Glomerular endothelial cell (primary cell): ENCODE measurements at places on chromosomes 6 and 20.

GRCh38 chr6:12007473-12007872 lies 4.6 kb upstream of the HIVEP1 start:
- DNase-seq: no peak

DNA sequence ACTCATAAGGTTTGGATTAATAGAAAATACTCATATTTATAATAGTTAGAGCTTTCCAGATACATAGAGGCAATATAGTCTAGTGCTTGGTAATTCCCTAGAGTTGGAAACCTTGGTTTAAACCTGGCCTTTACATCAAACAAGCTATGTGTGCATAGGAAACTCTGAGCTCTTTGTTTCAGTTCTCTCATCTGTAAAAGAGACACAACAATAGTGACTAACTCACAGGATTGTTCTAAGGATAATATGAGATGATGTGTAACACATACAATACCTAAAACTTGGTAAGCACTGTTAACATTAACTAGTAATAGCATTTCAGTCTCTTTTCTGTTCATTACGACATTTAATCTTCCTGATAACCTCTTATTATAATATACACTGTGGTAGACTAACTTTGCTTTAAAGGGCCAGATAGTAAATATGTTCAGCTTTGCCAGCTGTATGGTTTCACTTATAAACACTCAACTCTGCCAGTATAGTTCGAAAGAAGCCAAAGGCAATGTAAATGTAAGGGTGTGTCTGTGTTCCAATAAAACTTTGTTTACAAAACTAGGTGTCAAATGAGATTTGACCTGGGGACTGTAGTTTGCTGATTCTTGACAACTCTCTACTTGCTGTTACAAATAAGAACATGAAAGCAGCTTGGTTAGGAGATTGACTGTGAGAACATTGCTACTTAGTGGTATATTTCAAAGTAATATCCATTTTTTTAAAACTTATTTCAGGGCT lies 370.6 kb upstream of the FLRT3 start:
- DNase-seq: no peak

- no peak for DNase-seq
Measured at GRCh38 chr6:162074641-162075275, 652.8 kb downstream of the PRKN start.

- DNase-seq: no peak
Measured at GRCh38 chr6:15823838-15824414, 161.1 kb upstream of the DTNBP1 start.

DNA sequence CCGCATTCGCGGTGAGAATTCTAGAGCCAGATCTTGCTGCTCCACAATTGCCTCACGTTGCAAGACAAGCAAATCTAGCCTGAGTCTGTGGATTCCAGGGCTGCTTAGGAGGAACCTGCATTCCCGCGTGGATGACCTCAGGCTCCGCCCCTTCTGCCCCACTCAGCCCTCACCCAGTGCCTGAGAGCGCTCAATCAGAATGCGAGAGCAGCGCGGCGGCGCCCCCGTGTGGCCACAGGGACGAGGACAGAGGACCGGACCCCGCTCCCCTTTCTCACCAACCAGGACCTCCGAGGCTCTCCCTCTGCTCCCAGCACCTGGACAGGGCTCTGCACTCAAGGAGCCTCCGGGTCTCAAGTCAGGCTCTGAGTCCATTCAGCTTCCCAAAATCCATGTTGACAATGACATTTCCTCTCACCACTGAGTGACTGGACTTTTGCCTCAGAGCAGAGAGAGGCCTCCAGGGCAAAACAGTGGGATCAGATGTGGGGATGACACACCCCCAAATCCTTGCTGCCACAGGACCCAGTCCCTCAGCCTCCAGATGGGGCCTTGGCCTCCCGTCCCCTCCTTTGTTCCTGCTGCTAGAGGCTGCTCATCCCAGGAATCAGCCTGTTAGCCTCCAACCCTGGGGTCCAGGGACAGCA lies 52.0 kb downstream of the RPP21 start:
- DNase-seq: no peak

- no peak for DNase-seq
Measured at GRCh38 chr6:169093066-169093723, 160.5 kb downstream of the THBS2 start.

GRCh38 chr20:37524859-37525708 lies 2.6 kb downstream of the BLCAP start:
- DNase-seq: no peak

- no peak for DNase-seq
Measured at GRCh38 chr20:44856856-44857448, 28.6 kb upstream of the YWHAB start.

GRCh38 chr6:137581019-137581707 lies 87.0 kb upstream of the OLIG3 start:
- DNase-seq: no peak

- peak; percentile 37 for DNase-seq
Measured at GRCh38 chr20:18224968-18225568, 63.3 kb upstream of the ZNF133 start.

DNA sequence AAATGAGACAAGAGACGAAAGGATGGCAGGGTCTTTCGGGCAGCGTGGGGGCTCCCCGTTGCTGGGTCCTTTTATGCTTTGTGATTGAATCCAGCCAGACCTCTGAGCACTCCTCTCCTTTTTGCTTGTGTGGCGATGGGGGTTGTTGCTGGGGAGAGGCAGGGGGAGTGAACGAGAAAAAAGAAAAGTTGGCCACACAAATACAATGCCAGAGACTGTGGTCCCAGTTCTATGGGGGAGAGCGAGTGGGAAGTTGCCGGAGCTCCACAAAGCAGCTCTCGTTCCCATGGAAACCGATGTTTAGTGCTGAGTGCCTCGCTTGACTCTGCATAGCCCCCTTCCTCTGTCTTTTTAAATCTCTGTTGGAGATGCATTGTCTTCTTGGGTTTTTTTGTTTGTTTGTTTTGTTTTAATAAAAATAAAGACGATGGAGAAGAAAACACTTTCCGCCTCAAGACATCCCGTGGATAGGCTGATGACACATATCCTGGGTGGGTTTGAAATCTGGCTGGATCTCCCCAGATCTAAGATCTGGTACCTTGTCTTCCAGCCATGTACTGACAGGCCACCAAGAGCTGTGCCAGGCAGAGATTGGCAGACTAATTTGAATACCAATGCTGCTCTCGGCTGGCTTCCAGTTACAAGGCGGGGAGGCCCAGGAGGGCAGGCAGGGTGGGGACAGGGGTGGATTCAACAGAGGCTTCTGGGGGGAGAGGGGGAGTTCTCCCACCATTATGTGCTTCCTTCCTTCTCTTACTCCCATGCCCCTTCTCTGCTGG lies 529.3 kb downstream of the QKI start:
- DNase-seq: no peak

GRCh38 chr6:152669895-152670294 lies 27.8 kb upstream of the MYCT1 start:
- DNase-seq: no peak

DNA sequence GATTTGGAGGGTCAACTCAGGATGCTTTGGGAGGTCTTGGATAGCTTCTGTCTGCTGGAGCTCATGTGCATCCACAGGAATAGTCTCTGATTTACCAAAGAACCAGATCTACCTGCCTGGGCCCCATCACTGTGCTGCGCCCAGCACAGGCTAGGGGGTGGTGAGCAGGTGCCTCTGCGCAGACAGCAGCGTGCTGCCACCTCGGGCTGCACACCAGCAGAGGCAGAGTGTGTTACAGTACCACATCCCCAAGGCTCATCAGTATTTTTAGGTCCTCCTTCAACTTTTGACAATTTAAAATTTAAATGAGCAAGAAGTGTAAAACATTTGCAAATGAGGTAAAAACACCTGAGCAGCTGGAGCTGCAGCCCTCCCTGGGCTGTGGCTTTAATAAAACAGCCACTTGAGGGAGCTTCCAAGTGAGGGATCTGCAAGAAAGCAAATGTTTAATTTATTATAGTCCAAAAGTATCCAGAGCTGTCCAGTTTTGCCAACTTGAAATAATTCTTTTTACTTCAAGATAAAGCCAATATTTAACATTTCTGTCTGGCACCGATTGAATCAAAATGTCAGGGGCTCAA lies 324.9 kb downstream of the ZFAND3 start:
- no peak for DNase-seq

- DNase-seq: no peak
Measured at GRCh38 chr6:35415065-35415891, 36.9 kb upstream of the FANCE start.

DNA sequence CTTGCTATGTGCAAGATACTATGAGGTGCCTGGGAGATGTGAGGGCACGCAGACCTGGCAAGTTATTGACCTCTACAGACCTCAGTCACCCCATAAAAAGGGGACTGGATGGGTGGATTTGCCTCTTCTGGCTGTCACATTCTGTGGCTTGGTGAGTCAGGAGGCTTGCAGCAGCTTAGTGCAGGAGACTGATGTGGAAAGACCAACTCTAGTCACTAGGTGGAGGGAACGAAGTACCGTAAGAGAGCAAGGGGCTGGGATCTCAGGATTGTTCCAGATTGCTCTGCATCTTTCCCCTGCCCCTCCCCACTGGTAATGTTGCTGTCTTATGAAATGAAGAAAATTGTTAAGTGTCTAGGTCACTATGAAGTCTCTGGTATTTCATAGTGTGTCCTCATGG lies 3.3 kb downstream of the MAPRE1 start:
- no peak for DNase-seq

DNA sequence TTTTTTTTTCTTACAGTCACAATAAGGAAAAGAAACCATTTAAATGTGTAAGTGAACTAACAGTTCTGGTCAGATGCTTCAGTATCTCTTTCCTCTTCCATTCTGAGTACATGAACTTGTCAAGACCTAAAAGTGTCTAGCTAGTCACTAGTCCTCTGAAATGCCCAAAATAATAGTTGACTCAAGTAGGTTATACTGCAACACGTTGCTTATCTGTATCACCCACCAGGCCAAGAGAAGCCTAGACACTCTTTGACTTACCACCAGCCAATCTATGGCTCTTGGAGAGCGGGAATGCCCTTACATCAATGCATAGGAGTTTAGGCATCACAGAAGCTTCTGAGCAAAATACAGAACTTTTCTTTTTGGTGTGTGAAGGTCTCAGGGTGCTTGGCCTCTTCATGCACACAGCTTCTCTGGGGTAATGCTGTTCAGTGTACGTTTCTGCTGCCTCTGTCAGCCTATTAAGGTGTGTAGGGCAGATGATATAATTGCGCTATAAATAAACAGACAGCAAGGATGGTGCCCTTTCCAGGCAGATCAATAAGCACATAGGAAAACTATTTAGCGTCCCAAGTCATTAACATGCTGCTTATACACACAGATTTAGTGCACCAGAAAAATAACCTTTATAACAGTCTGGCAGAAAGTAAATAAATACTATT lies 7.8 kb upstream of the GFOD1 start:
- DNase-seq: no peak

- no peak for DNase-seq
Measured at GRCh38 chr6:105001906-105002305, 45.0 kb downstream of the LIN28B start.

GRCh38 chr6:88490908-88491264 lies 324.7 kb upstream of the CNR1 start:
- DNase-seq: peak; percentile 47

DNA sequence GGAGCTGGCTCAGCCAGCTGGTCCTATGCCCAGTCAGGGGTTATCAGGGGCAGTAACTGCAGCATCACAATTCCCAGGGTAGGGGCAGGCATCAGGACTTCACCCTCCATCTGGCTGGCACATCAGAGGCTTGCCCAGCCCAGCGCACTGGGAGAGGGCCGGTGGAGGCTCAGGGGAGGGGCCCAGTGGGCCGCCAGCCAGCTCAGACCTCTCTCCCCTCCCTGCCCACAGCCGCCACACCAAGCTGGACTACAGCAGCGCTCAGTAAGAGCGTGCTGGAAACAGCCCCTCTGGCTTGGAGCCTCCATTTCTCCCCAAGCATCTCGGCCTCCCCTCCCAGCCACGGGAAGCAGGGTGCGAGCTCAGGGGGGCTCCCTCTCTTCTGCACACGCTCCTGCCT lies 22.0 kb downstream of the ADA start:
- DNase-seq: no peak

GRCh38 chr6:6251555-6252280 lies 68.7 kb downstream of the F13A1 start:
- DNase-seq: no peak

- DNase-seq: no peak
Measured at GRCh38 chr20:1810926-1811620, 84.1 kb upstream of the SIRPA start.

- DNase-seq: no peak
Measured at GRCh38 chr6:15524861-15525401, 137.9 kb downstream of the DTNBP1 start.

GRCh38 chr6:42978839-42979522 lies at the start of gene PEX6:
TSS of gene PEX6 (minus strand) at chr6:42979181. CDS start at chr6:42979150, 31 bp downstream.
- no peak for DNase-seq

DNA sequence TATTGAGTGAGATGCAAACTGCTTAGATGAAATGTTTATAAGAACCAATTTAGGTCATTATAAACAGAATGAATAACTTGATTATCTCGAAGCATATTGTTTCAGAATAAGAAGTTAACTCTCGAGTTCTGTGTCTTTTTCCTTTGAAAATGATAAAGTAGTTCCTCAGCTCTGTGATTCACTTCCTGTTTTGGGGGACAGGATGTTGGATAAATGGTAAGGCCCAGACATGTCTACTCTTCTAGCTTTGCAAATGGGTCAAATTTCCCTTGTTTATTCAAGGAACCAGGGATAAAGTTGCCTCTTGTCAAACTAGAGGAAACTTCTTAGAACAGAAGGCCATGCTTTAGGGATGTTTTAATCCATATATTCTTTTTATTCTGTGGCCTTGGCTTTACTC lies 246.9 kb downstream of the SOX4 start:
- DNase-seq: peak; percentile 72

GRCh38 chr20:33132513-33133372 lies 35.2 kb upstream of the BPIFA2 start:
- DNase-seq: no peak

- DNase-seq: no peak
Measured at GRCh38 chr6:133816171-133816570, 72.7 kb upstream of the TCF21 start.

DNA sequence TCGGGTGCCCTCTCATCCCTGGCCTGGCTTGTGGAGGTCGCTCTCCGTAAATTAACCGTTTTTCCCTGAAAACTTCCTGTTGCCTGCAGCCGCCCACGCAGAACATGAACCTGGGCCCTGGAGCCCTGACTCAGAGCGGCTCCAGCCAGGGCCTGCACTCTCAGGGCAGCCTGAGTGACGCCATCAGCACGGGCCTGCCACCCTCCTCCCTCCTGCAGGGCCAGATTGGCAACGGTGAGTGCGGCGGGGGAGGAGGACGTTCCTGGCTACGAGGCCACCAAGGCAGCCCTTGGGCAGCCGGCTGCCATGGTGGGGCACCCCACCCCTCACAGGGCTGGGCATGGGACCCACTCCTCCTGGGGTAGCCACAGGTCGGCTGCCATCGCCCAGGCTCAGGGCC lies 17.8 kb downstream of the SS18L1 start:
- DNase-seq: no peak

DNA sequence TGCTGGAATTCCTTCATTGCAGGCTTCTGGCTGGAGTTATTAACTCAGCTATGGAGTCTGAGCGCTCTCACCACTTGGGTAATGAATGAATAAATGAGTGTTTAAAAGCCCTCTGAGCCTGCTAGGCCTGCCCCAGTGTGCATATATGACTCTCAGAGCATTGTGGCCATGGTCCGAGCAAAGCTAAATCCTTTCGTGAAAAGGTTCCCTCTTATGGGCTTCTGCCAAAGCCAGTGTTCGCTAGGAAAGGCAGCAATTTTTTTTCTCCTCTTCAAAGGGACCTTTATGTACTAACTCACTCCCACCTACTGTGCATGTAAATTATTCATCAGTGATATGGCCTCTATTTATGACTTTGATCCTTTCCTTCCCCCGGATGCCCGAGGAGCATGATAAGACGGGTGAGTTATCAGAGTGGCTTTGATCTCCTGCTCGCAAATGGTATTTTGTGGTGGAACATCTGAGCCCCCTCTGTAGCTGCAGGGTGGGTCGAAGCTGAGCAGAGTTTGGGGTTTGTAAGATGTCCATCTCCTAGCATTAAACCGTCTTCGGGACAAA lies 88.6 kb downstream of the LINC00237 start:
- DNase-seq: no peak
